Activated T-cell treated with anti-CD3 and anti-CD28 coated beads, Interleukin-2, amount 50 U/mL, for 1 hour (primary cell): ENCODE measurements at places on chromosomes 11 and 22.

GRCh38 chr11:100328626-100329340 lies 358.3 kb upstream of the ARHGAP42 start:
- no peak for DNase-seq

GRCh38 chr11:72685560-72686480 lies 11.6 kb upstream of the PDE2A start:
- DNase-seq, result no peak

GRCh38 chr22:18066181-18066859 lies 11.5 kb upstream of the PEX26 start:
- no peak for DNase-seq

- DNase-seq, result no peak
These were observed 62.7 kb upstream of the ARHGAP42 start for GRCh38 chr11:100624346-100624745.

DNA sequence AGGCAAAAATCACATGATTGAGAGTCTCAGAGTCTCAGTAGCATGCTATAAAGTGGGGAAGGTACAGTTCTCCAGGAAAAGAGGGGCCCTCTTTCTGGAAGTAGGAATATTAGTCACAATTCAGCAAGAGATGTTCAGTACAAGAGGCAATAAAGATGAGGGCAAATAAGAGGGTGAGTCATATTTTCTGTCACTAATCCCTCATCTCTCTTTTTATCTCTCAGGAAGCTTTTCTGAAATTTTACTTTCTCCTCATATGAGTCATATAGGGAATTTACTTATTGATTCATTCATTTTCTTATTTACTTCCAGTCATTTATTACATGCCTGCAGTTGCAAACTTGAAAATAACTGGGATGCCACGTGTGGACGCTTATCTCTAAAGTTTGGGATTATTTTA lies 3.4 kb upstream of the NXPE1 start:
- DNase-seq, result no peak
